Left ventricle myocardium superior (tissue), 1 donor: ENCODE measurements at places on chromosomes 11 and 22.

- DNase-seq = no peak
These were observed 1.0 kb upstream of the GLB1L2 start for GRCh38 chr11:134330611-134331353.

GRCh38 chr11:22197139-22198005 is 4.5 kb downstream of the ANO5 start:
- DNase-seq = no peak

DNA sequence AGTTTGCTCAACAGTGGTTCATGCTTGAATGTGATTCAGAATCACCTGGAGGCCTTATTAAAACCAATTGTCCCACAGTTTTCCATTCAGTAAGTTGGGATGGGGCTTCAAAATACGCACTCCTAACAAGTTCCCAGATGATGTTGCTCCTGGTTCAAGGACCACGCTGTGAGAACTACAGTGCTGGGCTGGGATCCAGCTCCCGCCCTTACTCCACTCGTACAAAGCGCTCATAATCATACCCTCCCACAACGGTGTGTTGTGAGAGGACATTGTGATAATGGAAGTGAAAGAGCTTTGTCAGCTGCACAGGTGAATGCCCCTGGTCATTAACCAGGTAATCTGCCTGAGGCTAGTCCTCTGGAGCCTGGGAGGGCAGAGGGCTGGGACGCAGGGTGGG is 1.3 kb upstream of the CD82 start:
- peak; percentile 51 for DNase-seq

DNA sequence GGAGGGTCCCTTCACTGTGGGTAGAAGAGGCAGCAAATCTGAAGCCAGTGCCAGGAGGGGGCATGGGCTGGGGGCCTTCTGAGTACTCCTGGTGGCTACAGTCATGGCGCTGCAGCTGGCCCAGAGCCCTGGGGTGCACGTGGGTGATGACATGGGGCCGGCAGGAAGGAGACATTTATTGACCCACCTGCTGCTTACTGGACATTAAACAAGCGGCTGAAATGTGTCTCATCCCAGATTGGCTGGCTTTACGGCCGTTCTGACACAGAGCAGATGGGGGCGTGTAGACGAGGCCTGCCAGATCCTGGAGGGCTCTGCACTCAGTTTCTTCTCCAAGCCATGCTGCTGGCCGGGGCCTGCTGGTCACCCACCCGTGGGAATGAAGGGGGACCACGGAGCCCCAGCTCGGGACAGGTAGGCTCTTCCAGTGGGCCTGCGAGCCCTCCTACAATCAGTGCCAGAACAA is 906.9 kb downstream of the BRD1 start:
- DNase-seq = no peak

DNA sequence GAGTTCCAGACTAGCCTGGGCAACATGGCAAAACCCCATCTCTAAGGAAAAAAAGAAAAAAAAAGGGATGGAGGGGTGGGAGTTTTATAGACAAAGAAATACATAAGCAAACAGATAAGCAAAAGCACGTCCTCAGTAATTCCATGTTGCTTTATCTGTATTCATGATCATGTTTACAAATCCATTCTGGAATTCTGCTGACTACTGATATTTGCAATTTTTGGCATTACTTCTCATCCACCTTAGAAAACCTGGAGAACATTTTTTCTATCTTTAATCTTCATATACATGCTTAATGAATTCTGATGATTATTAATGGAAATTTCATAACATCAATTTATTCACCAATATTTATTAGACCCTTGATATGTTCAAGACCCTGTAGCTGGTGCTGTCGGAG is 1.7 kb upstream of the FDX1 start:
- no peak for DNase-seq

DNA sequence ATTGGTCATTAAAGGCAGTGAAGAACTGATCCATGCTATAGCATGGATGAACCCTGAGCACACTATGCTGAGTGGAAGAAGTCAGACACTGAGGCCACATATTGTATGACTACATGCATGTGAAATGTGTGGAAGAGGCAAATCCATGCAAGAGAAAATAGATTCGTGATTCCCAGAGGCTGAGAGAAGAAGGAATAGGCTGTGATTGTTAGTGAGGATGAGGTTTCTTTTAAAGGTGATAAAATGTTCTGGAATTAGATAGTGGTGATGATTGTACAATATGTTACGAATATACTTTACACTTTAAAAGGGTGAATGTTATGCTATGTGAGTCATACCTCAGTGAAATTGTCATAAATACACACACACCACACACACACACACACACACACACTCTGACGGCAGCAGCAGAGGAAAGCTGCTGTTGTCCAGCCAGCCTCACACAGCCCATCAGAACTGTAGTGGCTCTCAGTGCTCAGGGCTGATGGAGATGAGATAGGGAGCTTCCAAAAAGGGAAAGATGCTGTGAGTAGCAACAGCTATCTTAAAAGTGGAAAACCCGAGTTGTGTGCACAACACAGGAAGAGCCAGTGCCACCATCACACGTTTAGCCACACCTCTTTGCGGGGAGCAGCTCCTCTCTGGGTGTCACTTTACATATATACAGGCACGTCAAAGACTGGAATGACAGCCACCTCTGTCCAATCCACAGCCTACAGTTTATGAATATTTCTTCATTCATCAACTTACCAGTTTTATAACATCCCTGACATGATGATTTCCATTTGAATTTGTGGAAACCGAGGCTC is 153.0 kb downstream of the SPATA19 start:
- DNase-seq = no peak

GRCh38 chr11:45321031-45321595 is 35.0 kb upstream of the SYT13 start:
- DNase-seq = no peak
